Naive thymus-derived CD4-positive, alpha-beta T cell (primary cell): ENCODE measurements at places on chromosomes 5 and 9. TPM values are rescaled to one million over a fixed set of nuclear protein-coding genes. Genes with fewer than 3 reads are reported as not detected.

GRCh38 chr5:137737349-137738131, 1.7 kb upstream of the KLHL3 start:
- DNase-seq = no peak
- H3K27ac ChIP-seq = peak overlapping the region; percentile 63
- peaks cover 9% of the 10 kb centered on the region for H3K4me1 ChIP-seq
- peak overlapping the region; percentile 35 for H3K4me3 ChIP-seq

- H3K4me1 ChIP-seq = no peaks in the 10 kb centered on the region
- DNase-seq = no peak
- H3K36me3 ChIP-seq = no peaks in the 10 kb centered on the region
- no peak within 1 kb of the TSS for H3K4me3 ChIP-seq
- H3K27ac ChIP-seq = no peak within 1 kb of the TSS
Measured at GRCh38 chr5:2751592-2752021, at the start of gene IRX2. Gene IRX2, minus strand, starts transcription at chr5:2751677. Its CDS starts 264 bp downstream, at chr5:2751413.

- no peak overlapping the region for H3K27ac ChIP-seq
- H3K36me3 ChIP-seq = no peaks in the 10 kb centered on the region
- no peak for DNase-seq
- H3K27me3 ChIP-seq = no peaks in the 10 kb centered on the region
- H3K4me3 ChIP-seq = no peak overlapping the region
Measured at GRCh38 chr9:133454943-133455673, 4.7 kb upstream of the CACFD1 start.

- no peak for DNase-seq
- H3K36me3 ChIP-seq = no peaks in the 10 kb centered on the region
- no peak overlapping the region for H3K4me3 ChIP-seq
Measured at GRCh38 chr5:171521679-171522078, 102.2 kb downstream of the FGF18 start.

DNA sequence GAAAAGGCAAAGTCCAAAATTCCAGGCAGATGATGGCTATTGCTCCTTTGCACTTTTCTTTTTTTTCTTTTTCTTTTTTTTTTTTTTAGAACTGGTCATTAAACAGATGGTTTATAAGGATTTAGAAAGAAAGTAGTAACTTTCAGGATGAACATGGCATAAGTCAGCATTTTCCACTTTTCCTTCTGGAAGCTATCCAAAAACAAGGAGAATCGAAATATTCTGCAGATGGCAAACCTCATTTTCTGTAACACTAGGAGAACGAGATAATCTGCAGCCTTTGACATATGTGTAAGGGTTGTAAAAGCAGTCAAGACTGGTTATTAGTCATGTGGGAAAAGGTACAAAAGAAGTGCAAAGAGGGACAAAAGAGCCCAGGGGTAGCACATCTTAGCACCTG, 69.1 kb upstream of the PUM3 start:
- H3K27me3 ChIP-seq = no peaks in the 10 kb centered on the region
- no peak for DNase-seq
- H3K4me3 ChIP-seq = no peak overlapping the region
- H3K27ac ChIP-seq = no peak overlapping the region
- H3K36me3 ChIP-seq = no peaks in the 10 kb centered on the region

DNA sequence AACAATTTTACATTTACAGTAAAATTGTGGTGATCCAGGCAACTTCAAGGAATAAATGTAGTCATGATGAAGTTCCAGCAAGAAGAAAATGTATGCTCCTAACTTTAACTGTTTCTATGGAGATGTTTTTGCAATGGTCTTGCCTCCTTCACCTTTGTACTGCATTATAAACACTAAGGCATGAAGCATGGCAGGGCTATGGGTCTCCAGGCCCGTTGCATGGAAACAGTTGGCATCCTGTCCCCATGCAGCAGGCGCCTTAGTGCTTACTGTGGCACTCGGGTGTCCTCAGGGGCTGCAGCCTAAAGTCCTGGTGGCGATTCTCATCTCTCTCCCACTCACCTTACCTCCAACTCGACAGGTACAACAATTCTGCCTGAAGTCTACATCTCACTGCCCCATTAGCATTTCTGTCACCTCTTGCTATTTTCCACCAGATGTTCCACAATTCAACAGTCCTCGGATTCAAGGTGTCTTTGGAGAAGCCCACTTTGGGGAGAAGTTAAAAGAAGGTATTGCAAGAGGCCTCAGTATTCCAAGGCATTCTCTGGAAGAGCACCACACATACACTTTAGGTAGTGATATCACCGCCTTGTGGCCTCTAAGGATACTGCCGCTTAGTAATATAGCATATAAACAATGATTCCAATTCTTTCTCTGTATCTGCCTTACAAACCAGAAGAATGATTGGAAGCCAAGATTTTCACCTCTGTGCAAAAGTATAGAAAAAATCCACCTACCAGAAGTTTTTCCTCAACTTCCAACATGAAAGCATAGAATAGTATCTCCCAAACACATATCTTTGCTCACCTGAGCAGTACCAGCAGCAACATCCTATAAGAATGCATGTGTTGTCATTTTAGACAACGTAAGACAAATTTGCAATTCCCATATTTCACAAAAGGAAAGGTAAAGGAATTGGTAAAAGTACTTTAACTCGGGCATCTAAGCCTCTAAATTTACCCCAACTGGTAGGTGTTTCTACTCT, 5.1 kb downstream of the LIFR start:
- no peak overlapping the region for H3K27ac ChIP-seq
- no peak overlapping the region for H3K4me3 ChIP-seq
- no peaks in the 10 kb centered on the region for H3K4me1 ChIP-seq
- H3K27me3 ChIP-seq = no peaks in the 10 kb centered on the region
- H3K36me3 ChIP-seq = no peaks in the 10 kb centered on the region

GRCh38 chr5:72117307-72117706, 10.0 kb downstream of the MAP1B start:
- no peaks in the 10 kb centered on the region for H3K27me3 ChIP-seq
- no peak overlapping the region for H3K27ac ChIP-seq
- no peaks in the 10 kb centered on the region for H3K4me1 ChIP-seq
- H3K36me3 ChIP-seq = no peaks in the 10 kb centered on the region

DNA sequence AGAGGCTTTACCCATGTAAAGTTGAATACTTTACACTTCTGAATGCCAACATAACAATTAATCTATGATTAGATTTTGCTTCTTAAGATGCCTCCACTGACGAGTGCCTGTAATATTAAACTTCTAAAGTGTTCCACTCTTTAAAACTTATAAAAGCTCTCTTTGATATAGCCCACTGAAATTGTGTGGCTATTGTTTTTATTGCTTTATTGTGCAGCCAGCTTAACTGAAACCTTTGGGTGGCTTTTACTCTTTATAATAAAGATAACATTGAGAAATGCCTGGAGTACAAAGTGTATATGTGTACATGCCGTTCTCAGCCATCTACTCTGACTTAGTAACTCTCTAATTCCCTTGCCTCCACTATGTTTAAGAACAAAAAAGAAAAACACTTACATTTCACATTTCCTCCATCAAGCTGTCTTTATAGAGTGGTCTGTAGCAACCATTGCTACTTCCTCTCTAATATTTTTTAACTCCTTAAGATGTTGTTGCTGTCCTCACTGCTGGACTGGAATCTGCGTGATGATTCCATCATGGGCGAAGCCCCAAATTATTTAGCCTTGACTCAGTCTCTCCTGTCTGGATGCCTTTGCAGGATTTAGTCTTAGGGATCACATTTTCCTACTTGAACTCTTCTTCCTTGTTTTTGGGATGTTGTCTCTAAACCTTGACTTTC, 9.1 kb downstream of the PIK3R1 start:
- H3K36me3 ChIP-seq = peaks cover 24% of the 10 kb centered on the region
- no peak overlapping the region for H3K27ac ChIP-seq
- peaks cover 33% of the 10 kb centered on the region for H3K4me1 ChIP-seq
- H3K4me3 ChIP-seq = no peak overlapping the region
- no peak for DNase-seq
- no peaks in the 10 kb centered on the region for H3K27me3 ChIP-seq

- no peak overlapping the region for H3K27ac ChIP-seq
- H3K27me3 ChIP-seq = no peaks in the 10 kb centered on the region
- no peak overlapping the region for H3K4me3 ChIP-seq
- DNase-seq = no peak
- no peaks in the 10 kb centered on the region for H3K36me3 ChIP-seq
Measured at GRCh38 chr9:106420511-106420944, 442.4 kb upstream of the ZNF462 start.

GRCh38 chr5:137705106-137705505, 30.8 kb downstream of the KLHL3 start:
- H3K4me1 ChIP-seq = no peaks in the 10 kb centered on the region
- no peak overlapping the region for H3K27ac ChIP-seq
- H3K36me3 ChIP-seq = no peaks in the 10 kb centered on the region
- DNase-seq = no peak

DNA sequence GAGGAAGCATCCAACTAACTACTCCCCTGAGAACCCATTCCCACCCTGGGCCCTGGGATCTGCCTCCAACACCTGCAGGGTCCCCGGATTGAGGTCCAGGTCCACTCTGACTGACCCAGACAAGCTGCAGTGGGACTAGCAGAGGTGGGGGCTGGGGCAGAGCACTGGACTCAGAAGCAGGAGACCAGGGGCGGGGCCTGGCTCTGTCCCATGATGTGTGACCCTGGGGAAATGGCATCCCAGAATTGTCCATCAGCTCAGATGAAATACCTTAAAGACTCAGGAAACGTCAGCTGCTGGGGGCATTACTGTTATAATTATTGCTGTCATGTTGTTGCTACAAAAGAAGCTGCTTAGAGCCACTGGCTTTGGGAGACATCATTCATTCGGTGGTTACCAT, 202.4 kb downstream of the C9orf50 start:
- no peaks in the 10 kb centered on the region for H3K27me3 ChIP-seq
- no peak overlapping the region for H3K4me3 ChIP-seq
- DNase-seq = no peak
- no peak overlapping the region for H3K27ac ChIP-seq
- no peaks in the 10 kb centered on the region for H3K36me3 ChIP-seq

GRCh38 chr5:83554133-83554532, 82.6 kb downstream of the VCAN start:
- H3K4me3 ChIP-seq = no peak overlapping the region
- DNase-seq = no peak
- H3K36me3 ChIP-seq = no peaks in the 10 kb centered on the region
- no peaks in the 10 kb centered on the region for H3K4me1 ChIP-seq
- no peak overlapping the region for H3K27ac ChIP-seq

GRCh38 chr5:76709762-76710161, 6.2 kb upstream of the F2R start:
- no peaks in the 10 kb centered on the region for H3K27me3 ChIP-seq
- DNase-seq = no peak
- H3K4me3 ChIP-seq = no peak overlapping the region

DNA sequence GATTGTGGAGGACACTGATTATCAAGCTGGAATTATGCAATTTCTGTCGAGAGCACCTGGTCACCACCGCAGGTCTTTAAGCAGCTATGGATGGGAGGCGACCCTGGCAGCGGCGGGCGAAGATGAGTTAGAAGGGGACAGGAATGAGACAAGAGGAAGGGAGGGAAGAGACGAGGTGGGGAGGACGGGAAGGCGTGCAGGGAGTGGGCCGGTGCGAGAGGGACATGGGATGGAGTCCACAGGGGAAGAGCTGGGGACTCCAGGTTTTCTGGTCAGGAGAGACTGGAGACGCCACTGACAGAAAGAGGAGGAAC, 192.3 kb downstream of the MELK start:
- no peak for DNase-seq
- H3K4me1 ChIP-seq = no peaks in the 10 kb centered on the region
- H3K27me3 ChIP-seq = no peaks in the 10 kb centered on the region
- H3K36me3 ChIP-seq = no peaks in the 10 kb centered on the region

GRCh38 chr9:14198841-14199455, 115.0 kb downstream of the NFIB start:
- no peak overlapping the region for H3K27ac ChIP-seq
- H3K4me1 ChIP-seq = no peaks in the 10 kb centered on the region
- H3K4me3 ChIP-seq = no peak overlapping the region
- no peaks in the 10 kb centered on the region for H3K36me3 ChIP-seq
- DNase-seq = no peak

DNA sequence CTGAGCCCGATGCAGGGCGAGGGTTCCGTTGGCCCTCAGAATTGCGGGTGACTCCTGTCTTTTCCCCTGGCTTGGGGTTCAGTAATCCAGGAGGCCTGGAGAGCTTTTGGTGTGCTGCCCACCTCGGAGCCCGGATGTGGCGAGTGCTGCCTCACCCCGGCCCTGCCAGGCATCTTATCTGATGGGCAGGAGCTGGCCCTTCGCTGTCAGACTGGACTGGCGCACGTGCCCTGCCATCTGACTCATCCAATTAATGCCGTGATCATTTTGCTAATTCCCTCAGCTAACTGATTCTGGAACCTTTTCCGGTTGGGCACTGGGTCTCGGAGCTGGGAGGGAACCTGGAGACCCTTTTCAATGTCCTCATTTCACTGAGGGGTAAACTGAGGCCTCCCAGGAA, 34.6 kb downstream of the RXRA start:
- H3K4me3 ChIP-seq = no peak overlapping the region
- no peaks in the 10 kb centered on the region for H3K36me3 ChIP-seq
- no peak for DNase-seq
- no peak overlapping the region for H3K27ac ChIP-seq
- H3K27me3 ChIP-seq = no peaks in the 10 kb centered on the region

DNA sequence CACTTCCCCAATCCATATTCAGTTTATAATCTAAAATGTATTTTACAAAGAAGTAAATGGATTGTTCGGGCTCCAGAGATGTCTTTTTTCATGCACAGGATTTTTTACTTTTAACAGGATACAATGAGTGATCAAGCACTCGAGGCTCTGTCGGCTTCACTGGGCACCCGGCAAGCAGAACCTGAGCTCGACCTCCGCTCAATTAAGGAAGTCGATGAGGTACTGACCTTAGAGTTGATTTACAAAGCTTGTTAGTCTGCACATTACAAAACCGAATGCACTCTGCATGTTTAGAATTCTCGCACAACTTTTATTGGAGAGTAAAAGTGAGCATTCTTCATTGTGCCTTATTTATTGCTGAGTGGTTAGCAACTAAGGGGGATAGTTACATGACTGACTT, 65.2 kb downstream of the ERAP1 start:
- no peak overlapping the region for H3K4me3 ChIP-seq
- no peaks in the 10 kb centered on the region for H3K4me1 ChIP-seq
- H3K27ac ChIP-seq = peak overlapping the region; percentile 13
- H3K36me3 ChIP-seq = peaks cover 29% of the 10 kb centered on the region

DNA sequence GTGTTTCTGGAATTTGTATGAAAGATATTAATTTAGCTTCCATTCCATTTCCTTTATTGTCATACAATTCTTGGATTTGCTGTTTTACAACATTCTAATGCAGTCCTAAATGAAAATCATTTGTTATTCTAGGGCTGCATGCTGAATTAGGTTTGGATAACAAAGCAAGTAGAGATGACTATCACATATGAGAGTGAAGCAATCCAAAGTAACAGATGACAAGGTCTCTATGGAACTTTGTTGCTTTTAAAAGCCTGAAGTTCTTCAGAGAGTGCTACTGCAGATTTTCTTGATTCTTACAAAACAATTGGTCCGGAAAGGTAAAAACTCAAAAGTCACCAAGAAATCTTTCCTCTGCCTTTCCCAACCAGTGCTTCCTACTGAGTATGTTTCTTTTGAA, 56.9 kb upstream of the VCAN start:
- no peaks in the 10 kb centered on the region for H3K4me1 ChIP-seq
- H3K27ac ChIP-seq = no peak overlapping the region
- H3K27me3 ChIP-seq = no peaks in the 10 kb centered on the region
- H3K36me3 ChIP-seq = no peaks in the 10 kb centered on the region

- no peak for DNase-seq
- no peak overlapping the region for H3K27ac ChIP-seq
- H3K4me1 ChIP-seq = no peaks in the 10 kb centered on the region
- no peak overlapping the region for H3K4me3 ChIP-seq
- no peaks in the 10 kb centered on the region for H3K36me3 ChIP-seq
- no peaks in the 10 kb centered on the region for H3K27me3 ChIP-seq
Measured at GRCh38 chr5:39948341-39948740, 523.6 kb upstream of the DAB2 start.

SLC1A3 gene
- 0.67 TPM for total RNA-seq

NOL6 gene
- 34.0 TPM for total RNA-seq

PHF2 gene
- 39.3 TPM for total RNA-seq

KIF4B gene
- not detected for total RNA-seq

LCN1 gene
- total RNA-seq = not detected

EXD3 gene
- total RNA-seq = 23.4 TPM

PCDHGB1 gene
- 0.24 and 0.41 TPM in 2 replicates for total RNA-seq

DUSP1 gene
- 2,522 TPM for total RNA-seq
